ENCODE measurements at places on chromosomes 4 and X.

DNA sequence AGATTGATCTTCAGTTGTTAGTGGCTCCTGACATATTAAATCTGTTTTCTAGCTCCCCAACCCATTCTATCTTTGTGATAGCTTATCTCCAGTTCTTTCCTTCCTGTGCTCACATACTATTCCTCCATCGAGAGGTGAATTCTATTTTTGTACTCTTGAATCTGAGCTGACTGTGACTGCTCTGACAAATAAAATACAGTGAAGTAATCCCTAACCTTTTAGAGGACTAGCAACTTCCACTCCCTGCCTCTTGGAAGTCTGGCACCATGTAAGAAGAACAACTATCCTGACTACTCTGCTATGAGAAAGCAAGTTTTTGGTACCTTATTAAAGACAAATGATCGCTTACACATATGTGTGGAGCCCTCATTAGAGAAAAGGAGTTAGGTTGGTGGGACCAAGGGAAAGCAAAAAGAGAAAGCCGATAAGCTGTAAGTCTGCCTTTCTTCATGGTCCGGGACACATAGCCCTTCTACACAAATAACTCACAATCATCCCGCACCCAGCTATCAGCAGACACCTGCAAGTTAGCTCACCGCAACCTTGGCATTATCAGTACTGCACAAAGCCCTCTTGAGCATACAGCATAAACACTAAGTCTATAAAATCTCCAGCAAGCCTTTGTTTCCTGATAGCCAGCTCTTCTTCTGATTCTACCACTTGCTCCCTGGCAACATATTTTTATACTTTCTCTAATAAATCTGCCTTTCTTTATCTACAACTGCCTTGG is 13.5 kb upstream of the PPM1K start:
- no peak for DNase-seq

DNA sequence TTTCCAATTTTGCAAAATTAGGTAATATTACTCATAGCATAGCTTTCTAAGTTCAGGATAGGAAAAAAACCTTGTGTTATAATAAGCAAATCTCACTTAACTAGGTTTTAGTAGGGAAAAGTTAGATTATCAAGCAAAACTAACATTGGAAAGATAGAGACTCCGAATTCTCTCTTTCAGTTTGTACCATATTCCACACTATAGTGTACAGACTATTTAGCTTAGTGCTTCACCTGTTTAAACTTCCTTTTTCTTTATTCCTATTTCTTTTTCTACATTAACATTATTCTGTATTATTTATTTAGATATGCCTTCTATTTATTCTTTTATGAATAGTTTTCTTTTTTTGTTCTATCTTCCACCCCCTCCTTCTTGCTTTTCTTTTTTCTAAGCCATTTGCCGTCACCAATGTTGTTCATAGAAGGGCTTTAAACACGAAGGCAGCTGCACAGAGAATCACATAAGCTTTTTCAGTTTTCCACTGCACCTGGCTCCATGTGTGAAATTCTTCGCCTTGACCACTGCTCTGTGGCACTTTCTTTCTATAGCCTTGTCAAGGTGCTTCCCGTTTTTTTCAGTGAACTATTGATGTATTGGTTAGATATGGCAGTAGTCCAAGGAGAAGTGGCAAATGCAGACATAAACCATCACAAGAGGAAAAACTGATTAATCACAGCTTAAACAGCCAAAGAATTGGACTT is 8.5 kb downstream of the PCDH10 start:
- no peak for DNase-seq

GRCh38 chr4:155780775-155781174 is 22.0 kb downstream of the GUCY1B1 start:
- no peak for DNase-seq

GRCh38 chr4:91631335-91631734 is 672.4 kb upstream of the GRID2 start:
- no peak for DNase-seq

DNA sequence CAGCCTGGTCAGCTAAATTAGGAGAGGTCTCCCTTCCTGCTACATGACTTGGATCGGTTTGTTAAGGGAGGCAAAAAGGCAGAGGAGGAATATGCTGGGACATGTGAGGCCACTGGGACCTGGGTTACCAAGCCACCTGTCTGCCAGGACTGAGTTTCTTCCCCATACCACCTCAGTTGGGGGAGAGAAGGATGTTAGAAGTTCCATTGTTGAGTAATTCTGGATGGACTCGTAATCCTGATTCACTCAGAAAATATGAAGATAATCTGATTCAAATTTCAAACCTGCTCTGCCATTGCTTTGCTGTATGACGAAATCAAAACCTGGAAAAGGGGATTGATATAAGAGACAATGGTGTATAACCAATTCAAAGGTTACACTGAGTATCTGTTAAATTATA is 97.4 kb upstream of the S100G start:
- no peak for DNase-seq

DNA sequence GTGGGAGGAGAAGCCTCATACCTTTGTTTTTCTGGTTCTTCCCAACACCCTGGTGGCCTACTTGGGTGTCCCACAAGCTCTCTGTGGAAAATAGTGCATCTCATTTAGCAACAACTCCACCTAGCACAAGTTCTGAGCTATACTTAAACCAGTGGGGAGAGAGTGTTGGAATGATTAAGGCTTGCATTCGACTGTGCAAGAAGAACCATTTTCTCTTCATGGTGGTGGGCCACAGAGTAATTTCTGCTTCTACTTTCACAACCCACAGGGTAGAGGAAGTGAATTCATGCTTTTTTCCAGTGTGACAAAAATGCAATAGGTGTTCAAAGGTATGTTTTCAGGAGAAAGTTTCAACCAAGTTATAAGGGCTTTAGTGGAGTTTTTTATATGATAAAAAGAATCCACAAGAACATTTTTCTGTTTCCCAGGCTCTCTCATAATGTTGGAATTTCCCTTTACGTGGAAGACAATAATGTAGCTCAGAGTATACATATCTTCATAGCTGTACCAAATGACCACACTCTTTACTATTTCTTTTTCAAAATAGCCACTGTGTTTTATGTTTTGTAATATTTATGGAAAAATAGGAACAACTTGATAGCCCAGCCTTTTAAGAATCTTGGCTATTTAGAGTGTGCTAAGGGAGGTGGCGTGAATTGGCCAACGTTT is 80.3 kb upstream of the HHIP start:
- DNase-seq, result no peak

DNA sequence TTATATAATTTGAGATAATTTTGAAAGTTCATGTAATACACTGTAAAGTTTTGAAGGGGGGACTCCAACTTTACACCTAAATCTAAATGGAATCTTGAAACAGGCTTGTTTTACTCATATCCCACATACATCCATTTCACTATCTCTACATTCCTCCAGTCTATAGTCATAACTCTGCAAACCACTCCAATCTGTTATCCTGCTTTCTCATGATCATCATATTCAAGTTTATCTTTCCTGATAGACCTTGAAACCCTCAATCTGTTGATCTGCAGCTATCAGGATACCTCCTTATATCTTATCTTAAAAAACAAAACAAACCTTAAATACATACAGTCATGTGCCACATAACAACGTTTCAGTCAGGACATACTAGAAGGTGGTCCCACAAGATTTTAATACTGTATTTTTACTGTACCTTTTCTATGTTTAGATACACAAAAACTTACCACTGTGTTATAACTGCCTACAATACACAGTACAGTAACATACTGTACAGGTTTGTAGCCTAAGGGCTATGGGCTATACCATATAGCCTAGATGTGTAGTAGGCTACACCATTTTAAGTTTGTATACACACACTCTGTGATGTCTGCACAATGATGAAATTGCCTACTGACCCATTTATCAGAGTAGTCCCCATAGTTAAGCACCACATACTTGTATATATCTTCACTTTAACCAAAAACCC is 14.0 kb downstream of the CHIC2 start:
- DNase-seq, result no peak

- no peak for DNase-seq
Observed at GRCh38 chr4:52950226-52950625, 88.1 kb downstream of the RASL11B start.

GRCh38 chr4:184734758-184735157 is 862 bp upstream of the CENPU start:
- no peak for DNase-seq

DNA sequence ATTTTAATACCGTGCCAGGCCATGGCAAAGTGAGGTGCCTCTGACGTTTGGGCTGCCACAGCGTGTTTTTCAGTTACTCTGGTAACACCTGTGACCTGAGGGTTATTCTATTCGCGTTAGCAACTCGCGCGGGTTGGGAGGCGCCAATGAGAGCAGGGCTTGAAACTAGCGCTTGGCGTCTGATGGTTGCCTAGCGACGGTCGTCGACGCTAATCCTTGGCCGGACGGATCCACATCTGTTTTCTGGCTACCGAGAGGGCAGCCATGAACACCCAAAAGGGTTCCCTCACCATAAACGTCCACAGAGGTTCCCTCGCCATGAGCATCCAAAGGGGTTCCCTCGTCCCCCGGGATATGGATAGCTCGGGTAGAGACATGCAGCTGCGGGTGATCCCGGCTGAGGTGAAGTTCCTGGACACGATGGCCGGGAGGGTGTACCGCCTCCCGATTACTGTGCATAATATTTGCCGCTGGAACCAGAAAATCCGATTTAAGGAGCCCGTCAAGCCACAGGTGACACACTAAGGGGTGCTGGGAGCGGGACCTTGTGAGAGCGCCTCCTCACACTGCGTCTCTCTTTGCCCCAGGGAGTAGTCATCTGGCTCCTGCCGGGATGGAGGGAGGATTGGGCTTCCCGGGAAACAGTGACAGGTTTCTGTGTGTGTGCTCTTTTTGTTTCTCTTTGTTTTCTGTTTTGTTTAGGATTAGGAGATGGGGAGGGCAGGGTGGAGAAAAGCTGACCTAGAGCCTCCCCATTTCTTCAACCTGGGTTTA is at the start of gene CFAP47:
CFAP47 (plus strand) TSS at position 199 of the 774 bp plus-strand sequence; CDS start at position 265, 66 bp downstream.
- no peak for DNase-seq

DNA sequence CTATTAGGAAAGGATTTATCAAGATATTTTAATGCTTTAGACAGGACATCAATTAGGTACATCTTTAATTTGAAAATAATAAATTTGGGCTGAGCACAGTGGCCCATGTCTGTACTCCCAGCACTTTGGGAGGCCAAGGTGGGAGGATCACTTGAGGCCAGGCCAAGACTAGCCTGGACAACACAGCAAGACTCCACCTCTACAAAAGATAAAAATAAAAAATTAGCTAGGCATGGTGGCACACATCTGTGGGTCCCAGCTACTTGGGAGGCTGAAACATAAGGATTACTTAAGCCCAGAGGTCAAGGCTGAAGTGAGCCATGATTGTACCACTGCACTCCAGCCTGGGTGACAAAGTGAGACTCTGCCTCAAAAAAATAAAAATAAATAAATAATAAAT is 59.6 kb upstream of the IRF2 start:
- DNase-seq, result no peak

- no peak for DNase-seq
Observed at GRCh38 chrX:138150709-138151108, 560.8 kb downstream of the FGF13 start.

DNA sequence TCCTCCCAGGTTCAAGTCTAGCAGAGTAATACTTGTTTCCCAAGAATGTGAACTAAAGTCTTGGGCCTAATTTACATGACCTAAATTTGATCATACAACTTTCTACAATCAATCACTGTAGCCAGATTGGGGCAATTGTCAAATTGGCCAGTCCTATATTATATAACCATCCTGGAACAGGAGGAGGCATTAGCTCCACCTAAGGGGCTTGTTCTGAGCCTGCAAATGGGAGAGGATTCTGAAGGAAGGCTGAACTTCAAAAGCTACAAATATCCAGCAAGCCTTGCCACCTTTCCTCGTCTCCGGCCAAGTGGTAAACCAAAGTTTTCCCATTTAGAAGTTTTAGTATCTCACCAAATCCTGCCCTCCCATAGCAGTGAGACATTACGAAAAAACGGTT is 1289.6 kb upstream of the TENM3 start:
- DNase-seq, result no peak

GRCh38 chr4:83870328-83870950 is 334.5 kb downstream of the GPAT3 start:
- no peak for DNase-seq

DNA sequence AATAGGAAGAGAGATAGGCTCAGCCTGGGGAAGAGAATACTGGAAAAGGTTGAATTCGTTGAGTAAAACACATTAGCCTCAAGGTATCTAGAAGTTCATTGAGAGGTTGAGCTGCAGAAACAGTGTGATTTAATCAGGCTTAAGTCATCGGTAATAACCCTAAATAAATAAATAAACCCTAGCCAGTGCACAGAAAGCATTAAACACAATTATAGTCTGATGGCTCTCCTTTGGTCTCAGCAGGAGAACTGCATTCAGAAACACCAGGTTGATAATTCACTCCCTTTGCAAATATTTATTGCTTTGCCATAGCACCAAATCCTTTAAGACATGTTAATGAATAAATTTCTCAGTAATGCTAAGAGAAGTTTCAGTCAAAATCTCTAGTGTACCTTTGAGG is 9.6 kb downstream of the DCX start:
- DNase-seq, result no peak

GRCh38 chrX:8748855-8749254 is 16.9 kb upstream of the ANOS1 start:
- DNase-seq, result no peak

- no peak for DNase-seq
Observed at GRCh38 chr4:85644061-85644460, 169.1 kb downstream of the ARHGAP24 start.

DNA sequence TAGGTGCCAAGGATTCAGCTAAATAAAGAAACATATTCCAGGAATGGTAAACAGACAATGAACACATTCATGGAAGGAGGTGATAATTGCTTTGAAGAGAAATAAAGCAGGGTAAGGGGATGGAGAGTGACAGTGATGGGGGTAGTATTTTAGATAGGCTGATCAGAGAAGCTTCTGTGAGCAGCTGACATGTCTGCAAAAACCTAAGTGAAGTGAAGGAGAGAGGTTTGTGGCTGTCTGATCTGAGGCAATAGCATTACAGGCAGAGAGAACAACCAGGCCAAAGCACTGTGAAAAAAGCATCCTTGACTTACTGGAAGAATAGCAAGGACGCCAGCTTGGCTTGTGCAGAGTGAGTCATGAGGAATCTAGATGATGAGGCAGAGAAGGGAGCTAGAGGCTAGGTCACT is 271.9 kb upstream of the GATB start:
- no peak for DNase-seq

DNA sequence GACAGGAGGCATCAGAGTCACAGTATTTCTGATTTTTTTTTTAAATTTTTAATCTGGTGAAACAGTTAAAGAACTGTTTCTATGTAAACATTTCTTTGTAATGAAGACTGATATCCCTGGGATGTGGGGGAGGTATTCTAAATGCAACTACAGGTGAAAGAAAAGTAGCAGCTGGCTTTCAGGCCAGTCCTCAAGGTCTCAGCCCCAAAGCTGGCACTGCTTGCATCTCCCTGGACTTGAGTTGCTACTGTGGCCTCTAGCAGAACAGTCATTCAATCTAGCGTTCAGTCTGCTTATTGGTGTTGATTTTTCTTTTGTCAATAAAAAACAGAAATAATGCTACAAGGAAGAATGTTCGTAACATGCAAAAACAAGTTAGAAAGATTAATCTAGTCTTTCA is 4.9 kb downstream of the MBNL3 start:
- DNase-seq, result no peak

- DNase-seq, result no peak
Observed at GRCh38 chr4:92304606-92305005, 840 bp downstream of the GRID2 start.

- DNase-seq, result no peak
Observed at GRCh38 chr4:187491959-187492358, 503.6 kb upstream of the ZFP42 start.

GRCh38 chr4:101083131-101083530 is 264.2 kb downstream of the PPP3CA start:
- DNase-seq, result no peak

GRCh38 chr4:156420623-156421022 is 467.0 kb upstream of the CTSO start:
- DNase-seq, result no peak

GRCh38 chr4:80210549-80210948 is 13.2 kb downstream of the PRDM8 start:
- DNase-seq, result no peak
